Amniotic stem cell (primary cell): ENCODE measurements at places on chromosomes 6 and 20.

DNA sequence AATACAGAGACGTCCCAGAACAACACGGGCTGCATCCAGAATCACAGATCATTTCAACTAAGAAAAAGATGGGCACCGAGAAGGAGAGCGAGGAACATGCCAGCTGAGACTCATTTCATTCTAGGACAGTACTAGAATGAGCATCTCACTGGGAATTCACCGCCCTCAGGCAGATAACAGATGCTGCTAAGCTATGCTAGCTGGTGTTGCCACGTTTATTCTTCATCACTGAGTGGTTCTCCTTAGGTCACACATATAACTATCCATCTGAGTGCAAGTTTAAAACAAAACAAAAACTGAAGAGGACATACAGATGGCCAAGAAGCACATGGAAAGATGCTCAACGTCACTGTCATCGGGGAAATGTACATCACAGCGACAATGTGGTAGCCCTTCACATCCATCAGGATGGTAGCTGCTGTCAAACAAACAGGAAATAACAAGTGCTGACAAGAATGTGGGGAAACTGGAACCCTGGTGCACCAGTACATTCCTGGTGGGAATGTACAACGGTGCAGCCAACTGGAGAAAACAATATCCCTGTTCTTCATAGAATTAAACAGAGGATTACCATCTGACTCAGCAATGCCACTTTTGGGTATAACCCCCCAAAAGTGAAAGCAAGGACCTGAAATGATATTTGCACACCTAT is 97.6 kb downstream of the SLC22A23 start:
- DNase-seq, result no peak

GRCh38 chr20:8602389-8603116 is 466.3 kb upstream of the PLCB4 start:
- DNase-seq, result no peak

- DNase-seq, result no peak
Measured at GRCh38 chr6:106063448-106063850, 22.7 kb upstream of the PRDM1 start.

DNA sequence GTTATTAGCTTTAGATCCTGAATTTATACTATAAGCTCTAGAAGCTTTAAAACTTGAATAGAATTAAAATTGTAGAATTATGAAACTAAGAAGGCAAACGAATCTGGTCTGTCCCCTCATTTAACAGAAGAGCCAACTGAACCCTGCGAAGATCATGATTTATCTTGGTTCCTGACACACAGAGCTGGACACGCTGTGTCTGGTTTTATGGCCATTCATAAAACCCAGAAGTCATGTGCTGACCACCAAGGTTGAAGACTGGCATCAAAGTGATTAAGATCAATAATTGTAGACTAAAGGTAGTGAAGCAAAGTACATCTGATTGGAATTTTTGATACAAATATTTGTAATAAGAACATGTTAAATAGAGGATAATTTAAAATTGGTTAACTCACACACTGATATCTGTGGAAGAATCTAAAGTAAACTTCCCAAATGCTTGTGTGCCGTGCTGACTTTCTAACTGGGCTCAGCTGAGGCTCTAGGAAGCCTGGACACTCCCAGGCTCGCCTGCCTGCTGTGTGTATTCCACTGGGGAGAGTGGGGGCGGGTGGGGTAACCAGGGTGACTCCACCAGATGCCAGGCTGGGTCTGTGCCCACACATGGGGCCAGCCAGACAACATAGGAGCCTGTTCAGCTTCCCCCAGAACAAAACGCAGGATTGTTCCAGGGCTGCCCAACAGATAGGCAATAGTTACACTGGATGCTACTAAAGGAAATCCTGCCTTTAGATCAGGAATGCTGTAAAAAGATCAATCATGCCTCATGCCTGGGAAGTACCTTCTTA is 42.1 kb upstream of the SLC22A3 start:
- no peak for DNase-seq

GRCh38 chr6:153816366-153816765 is 222.7 kb upstream of the OPRM1 start:
- DNase-seq, result no peak

DNA sequence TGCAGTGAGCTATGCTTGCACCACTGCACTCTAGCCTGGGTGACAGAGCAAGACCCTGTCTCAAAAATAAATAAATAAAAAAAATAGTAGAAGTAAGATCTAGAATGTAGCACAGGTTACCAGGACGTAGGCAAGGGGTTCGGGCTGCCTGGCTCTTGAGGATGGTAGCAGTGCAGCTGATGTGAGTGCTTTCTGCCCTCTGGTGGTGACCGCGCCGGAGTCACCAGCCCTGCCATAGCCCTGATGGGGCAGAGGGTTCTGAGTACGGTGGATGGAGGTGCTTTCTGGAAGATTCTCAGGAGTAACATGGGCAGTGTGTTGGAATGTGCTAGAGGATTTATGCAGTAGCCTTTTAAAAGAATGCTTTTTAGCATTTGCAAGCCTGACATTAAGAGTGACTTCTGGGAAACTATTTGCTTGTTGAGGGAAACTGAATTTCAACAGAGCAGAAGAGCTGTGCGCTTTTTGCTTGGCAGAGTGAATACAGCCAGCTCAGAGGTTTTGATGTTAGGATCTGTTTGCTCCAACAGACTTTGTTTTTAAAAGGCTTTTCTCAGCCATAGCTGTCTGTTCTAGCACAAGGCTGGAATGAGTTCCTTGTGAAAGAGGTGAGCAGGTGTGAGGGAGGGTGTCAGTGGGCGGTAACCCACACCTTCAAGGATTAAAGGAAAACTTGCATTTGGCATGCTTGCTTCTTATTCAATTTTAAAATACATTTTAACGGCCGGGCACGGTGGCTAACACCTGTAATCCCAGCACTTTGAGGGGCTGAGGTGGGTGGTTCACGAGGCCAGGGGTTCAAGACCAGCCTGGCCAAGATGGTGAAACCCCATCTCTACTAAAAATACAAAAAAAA is 65.9 kb downstream of the PTPN1 start:
- DNase-seq, result no peak

GRCh38 chr6:67591910-67592309 is 1043.2 kb upstream of the ADGRB3 start:
- DNase-seq, result no peak

GRCh38 chr6:125994670-125995488 is 8.5 kb downstream of the TRMT11 start:
- DNase-seq, result no peak
